ENCODE measurements at places on chromosomes 11 and 22.

DNA sequence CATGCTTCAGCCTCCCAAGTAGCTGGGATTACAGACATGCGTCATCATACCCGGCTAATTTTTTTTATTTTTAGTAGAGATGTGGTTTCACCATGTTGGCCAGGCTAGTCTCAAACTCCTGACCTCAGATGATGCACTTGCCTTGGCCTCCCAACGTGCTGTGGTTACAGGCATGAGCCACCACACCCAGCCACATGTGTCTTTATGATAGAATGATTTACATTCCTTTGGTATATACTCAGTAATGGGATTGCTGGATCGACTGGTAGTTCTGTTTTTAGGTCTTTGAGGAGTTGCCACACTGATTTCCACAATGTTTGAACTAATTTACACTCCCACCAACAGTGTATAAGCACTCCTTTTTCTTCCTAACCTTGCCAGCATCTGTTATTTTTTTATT is 276.2 kb downstream of the METTL15 start:
- DNase-seq, result no peak

DNA sequence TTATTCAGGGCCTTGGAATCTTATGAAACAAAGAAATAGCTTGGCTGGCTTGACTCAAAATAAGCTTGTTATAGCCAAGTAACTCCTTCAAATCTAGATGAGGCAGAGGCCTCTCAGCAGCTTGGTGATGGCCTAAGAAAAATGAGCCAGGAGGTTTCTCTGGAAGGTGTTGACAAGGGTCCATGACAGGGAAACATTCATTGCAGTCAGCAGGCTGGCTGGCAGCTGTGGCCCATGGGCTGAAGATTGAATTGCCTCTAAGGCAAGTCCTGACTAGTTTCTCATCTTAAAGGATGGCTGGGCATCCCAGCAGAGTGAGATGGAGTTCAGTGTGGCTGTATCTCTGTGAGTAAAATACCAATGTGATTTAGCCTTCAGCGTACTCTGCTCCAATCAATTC is 441.0 kb downstream of the NELL1 start:
- no peak for DNase-seq

DNA sequence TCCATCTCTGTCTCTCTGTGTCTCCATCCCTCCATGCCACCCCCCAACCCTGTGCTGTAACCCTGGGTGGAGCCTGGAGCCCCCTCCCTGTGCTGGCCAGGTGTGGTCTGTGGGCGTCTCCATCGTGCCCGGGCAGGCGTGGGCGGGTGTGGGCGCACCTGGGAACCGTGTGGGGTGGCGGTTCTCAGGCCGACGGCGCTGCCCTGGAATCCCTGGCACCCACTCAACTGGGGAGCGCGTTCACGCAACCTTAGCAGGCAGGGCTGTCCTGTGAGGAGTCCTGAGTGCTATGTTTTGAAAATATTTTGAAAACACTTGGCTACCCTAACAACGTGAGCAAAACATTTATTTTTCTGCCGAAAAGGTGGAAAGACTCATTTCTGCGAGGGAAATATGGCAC is 4.7 kb downstream of the TNNT3 start:
- no peak for DNase-seq

- no peak for DNase-seq
These were observed 331.3 kb downstream of the TBC1D22A start for GRCh38 chr22:47093720-47094119.

DNA sequence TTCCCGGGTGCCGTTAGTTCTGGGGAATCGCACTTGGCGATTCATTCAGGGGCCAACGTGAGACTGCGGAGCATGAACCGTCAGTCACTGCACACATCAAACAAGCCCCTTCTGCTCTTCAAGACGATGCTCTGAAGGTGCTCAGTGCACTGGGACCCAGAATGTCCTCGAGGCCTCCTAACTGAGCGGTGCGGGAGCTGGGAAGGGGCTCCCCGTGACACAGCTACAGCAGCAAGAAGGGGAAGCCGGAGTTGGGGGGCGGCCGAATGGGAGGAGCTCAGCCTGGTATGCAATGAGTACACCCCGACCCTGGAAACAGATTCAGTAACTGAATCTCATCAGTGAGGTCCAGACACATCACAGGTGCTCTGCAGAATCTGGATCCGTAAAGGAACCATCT is 150.8 kb downstream of the SHANK2 start:
- no peak for DNase-seq

- no peak for DNase-seq
These were observed 52.6 kb upstream of the SESN3 start for GRCh38 chr11:95283650-95284049.

DNA sequence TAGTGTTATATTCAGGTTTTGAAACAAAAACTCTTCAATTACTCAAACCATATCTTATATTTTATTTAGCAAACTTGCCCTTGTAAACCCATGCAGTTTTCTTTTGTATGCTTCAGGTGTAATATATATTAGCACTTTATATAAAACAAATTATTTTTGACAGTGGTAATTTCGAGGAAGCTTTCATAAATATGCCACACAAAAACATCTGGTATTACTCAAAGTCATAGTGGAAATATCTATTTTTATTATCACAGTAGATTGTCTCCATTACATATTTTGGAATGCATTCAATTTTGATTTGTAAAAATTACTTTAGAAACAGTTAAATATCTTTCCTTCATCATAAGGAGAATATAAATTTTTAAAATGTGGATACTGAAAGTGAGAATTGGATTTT is 89.1 kb upstream of the FIBIN start:
- no peak for DNase-seq

Measured in GF-D8 (cell line).